WERI-Rb-1 (cell line): ENCODE measurements at places on chromosomes 12 and 14.

DNA sequence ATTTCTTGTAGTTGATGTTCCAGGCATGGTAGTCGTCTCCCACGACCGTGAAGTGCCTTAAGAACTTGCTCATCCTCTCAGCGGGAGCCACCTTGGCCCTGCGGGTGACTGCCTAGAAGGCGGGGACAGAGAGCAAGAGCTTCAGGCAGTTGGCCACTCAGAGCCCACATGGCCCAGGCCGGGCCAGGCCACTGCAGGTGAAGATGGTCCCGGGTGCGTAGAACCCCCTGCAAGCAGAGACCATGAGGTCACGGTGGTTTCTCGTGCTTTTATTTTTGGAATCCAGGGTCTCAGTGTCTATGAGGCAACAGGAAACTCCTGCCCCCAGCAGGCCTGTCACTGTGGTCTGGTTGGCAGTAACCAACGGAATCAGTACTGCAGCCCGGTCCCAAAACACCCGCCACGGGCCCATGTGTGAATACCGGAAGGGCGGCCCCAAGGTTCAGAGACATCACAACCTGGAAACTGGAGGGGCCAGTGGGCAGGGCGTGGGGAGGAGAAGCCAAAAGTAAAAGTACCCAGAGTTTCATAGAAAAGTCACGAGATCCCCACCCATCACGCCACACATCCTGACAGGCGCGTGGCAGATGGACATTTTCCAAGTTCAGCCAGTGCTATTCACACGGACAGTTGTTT, 27.5 kb downstream of the HVCN1 start:
- DNase-seq, result no peak

DNA sequence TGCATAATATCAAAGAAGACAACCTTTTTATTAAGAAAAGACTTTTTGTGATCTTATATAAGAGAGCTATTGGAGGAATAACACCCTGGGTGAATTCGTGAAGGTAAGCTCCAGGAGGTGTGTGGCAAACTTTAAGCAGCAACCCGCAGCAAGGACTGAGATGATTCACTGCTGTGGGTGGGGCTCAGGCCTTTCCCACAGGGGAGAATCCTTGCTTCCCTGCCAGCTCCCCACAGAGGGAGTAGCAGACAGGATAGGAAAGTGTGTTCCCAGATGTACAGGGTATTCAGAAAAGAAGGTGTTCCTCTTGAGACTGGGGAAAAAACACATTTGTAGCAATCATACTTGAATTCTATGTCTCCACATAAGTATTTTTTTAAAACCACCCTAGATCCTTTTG, 9.2 kb downstream of the NDUFA12 start:
- DNase-seq, result no peak

GRCh38 chr12:97643924-97644323, 181.3 kb downstream of the RMST start:
- DNase-seq, result no peak

GRCh38 chr14:94685166-94685581, 73.0 kb downstream of the SERPINA3 start:
- peak; percentile 38 for DNase-seq

GRCh38 chr12:89156862-89157262, 195.4 kb downstream of the DUSP6 start:
- no peak for DNase-seq

DNA sequence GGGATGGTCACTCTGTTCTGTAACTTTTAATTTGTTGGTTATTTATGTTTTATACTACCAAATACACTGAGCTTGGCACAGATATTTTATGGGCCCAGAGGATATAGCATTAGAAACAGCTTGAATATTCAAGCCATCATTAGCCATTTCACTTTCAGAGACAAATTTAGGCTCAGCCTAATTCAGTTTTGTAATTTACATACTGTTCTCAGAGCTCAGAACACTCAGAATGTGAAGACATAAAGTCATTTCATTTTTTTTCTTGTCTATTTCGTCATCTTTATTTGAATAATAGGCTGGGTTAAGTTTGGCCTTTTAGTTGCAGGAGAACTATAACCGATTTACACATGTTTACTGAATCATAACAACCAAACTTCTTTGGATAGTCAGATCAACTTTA, 361.7 kb downstream of the SNAPC1 start:
- DNase-seq, result no peak

- peak; percentile 44 for DNase-seq
Observed at GRCh38 chr12:38921025-38921677, 15.8 kb upstream of the CPNE8 start.

DNA sequence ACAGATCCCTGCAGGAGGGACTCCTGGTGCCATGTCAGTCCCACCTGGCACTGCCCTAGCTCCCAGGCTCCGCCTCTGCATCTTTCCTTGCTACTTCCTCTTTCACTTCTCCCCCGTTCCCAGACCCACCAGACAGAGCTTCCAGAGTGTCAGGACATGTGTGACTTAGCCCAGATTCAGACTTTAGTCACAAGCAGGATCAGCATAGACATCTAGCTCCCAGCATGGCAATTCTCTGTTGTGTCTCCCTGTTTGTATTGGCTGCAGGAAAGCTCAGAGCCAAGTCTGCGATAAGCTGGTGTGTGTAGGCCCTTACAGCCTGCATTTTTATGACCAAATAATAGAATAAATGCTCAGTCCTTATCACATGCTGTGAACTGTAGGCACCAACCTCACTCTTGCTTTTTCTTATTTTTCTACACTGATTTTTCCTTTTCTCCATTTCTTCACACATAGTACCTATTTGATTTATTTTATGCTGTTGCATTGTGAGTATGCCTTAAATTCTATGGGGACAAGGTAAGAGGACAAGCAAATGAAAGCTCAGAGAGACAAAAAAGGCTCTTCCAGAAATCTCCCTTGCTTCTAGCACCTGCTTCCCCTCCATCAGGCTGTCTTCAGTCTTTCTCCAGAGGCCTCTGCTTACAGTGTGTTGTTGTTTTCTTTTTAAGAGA, 5.9 kb downstream of the DHRS2 start:
- no peak for DNase-seq

DNA sequence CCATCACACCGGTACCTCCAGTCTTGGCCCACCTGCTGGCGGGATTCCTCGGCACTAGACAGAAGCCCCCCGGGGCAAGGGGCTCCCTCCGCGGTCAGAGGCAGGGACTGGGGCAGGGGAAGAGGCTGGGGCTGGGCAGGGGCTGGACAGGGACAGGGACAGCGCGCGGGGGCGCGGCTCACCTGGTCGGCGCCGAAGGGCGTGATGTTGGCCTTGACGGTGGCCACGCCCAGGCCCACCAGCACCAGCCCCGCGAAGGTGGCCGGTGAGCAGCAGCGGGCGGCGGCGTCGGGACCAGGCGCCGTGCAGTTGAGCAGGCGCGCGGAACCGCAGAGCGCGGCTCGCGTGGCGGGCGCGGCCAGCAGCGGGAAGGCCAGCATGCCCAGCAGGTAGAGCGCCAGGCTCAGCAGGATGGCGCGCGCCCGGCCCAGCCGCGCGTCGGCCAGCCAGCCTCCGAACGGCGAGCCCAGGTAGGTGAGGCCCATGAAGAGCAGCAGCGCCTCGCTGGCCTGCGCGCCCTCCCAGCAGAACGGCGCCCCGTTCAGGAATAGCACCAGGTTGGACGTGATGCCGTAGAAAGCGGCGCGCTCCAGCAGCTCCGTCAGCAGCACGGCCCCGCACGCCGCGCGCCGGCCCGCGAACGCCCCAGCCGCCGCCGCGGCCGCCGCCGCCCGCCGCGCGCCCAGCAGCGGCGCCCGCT, 392 bp downstream of the SLC15A4 start:
- peak; percentile 48 for DNase-seq
